Stimulated activated naive CD4-positive, alpha-beta T cell (primary cell): ENCODE measurements at places on chromosomes 1 and 21.

GRCh38 chr1:159602501-159602999, 14.9 kb downstream of the APCS start:
- no peak for DNase-seq

GRCh38 chr1:3618881-3619671, 5.7 kb upstream of the TPRG1L start:
- peak; percentile 83 for DNase-seq

DNA sequence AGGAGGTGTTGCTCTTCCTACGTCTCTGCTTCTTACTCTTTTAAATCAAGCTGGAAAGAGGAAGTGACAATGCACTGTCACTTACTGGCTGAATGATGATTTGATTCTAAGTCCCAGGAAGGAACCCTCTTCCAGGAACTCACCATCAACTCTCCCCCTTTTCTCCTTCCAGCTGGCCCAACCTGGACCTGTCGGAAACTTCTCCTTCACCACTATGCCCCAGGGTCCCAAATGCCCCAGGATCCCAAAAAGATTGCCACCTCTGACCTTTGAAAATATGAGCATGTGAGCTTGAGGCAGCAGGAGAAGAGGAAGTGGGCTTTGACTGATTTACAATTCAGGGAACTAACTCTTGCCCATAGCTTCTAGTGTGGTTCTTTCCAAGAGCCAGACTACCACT, 5.3 kb upstream of the ADAMTS5 start:
- DNase-seq = no peak

GRCh38 chr21:25790878-25791204, 56.1 kb downstream of the GABPA start:
- DNase-seq = no peak

GRCh38 chr1:30782361-30783255, 25.0 kb upstream of the LAPTM5 start:
- DNase-seq = peak; percentile 81

- DNase-seq = peak; percentile 46
Measured at GRCh38 chr1:88983791-88984559, 8.5 kb downstream of the KYAT3 start.
